Epithelial cell of esophagus (primary cell): ENCODE measurements at places on chromosomes 7 and 10.

DNA sequence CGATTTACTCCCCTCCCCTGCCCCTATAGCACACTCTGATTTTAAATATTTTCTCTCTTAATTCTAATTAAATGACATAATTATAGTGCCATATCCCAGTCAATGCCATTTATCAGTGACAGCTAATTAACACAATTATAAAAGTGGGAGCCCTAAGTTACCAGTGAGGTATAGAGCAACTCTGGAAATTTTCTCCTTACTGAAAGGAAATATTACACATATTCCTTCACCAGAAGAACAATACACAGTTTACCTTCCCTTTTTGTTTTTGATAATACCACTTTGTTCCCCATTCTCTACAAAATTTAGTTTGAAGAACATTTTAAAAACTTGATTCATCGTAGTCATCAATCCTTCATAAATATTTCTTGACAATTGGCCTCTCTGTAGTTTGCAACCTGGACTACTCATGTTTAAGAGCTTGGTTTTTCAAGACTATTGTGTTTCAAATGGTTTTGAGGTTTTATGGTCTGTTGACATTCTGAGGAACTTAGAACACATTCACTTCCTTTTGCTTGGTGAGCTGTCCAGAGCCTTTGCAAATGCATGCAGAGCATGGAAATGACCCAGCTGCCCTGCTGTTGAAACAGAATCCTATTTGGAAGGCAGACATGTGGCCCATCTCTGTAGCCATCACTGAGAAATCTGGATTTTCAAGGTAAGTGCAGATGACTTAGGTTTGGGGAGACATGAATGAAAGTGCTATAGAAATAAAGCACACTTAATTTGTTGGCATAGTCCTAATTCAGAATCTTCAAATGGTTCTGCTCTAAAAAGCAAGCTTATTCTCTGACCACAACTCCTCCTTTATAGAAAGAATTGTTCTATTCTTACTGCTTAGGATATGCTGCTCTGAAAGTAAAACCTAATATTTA lies at the start of gene GPR141:
GPR141 (plus strand) TSS at position 521 of the 875 bp plus-strand sequence. CDS start 56,628 bp downstream, outside the sequence.
- peak; percentile 73 for DNase-seq

- DNase-seq, result peak; percentile 59
Observed at GRCh38 chr10:117365612-117366011, 9.6 kb downstream of the PDZD8 start.

DNA sequence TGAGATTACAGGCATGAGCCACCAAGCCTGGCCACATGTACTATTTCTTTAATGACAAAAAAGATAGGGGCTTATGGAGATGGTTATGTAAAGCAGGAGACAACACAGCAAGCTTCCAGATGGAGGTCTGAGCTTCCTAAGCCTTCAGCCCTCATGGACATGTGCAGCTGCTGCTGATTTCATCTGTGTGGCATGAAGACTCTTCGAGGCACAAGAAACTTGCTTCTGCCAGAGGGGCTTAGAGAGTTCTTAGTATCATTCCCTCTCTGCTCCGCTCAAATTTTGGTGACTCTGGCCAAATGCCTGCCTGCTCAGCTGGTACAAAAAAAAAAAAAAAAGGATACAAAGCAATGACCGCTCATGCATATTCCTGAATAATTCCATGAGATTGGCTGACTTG lies 552.5 kb downstream of the TYW1 start:
- no peak for DNase-seq

- DNase-seq, result no peak
Observed at GRCh38 chr10:19888061-19888660, 71.9 kb downstream of the PLXDC2 start.

DNA sequence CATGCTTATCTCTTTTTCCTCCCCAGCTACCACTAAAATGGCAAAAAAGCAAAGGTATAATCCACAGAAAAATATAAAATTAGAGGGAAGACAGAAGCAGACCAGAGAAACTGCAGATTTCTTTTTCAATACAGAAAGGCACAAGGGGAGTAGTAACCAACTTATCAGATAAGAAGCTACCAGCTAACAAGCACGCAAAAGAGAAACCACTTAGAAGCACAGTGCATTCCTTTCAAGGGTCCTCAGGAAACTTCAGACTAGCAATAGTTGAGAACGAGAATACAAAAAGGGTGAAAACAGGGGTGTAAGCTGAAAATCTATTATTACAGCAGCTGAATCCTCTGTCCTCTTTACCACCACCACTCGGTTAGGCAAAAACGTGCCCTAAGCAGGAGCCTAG lies 9.9 kb upstream of the OR2A5 start:
- no peak for DNase-seq

GRCh38 chr7:116593359-116594075 lies 68.7 kb downstream of the CAV1 start:
- no peak for DNase-seq

DNA sequence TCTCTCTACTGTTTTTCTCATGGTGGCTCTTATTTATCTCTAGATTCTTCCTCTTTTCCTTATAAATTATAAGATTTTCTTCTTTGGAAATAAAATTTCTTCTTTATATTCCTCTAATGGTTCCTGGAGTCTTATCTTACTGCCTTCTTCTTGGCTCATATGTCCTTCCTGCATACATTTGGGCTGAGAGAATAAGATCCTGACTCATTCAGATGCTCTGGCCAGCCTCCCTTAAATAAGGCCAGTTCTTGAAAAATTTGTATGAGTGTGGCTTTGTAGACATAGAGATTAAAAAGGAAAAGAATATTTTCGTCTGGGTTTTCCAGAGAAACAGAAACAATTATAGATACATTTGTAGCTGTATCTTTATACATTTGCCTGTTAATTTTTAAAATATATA lies 411.3 kb downstream of the KIF20B start:
- no peak for DNase-seq

DNA sequence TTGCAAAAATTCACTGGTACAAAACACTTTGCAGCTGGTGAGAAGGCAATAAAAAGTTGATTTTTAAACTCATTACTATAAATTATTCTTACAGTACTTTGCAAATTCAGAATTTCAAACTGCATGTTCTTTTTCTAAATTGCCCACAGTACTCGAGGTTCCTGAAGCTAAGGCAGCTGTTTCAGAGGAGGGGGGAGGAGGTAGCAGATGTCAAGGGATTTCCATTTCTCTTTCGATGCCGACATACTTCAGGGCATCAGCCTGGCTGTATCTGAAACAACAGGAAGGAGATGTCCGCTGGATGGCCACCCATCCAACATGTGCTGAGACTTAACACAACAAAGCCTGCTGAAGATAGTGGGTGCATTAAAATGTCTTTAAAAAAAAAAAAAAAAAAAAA lies 76.7 kb downstream of the EZH2 start:
- no peak for DNase-seq

- DNase-seq, result peak; percentile 49
Observed at GRCh38 chr10:76311752-76312636, 880.6 kb downstream of the LRMDA start.
